T-helper 1 cell (primary cell): ENCODE measurements at places on chromosomes 4 and X.
A peak's percentile ranks its signal among the peaks of the same experiment; 100 is the strongest.

DNA sequence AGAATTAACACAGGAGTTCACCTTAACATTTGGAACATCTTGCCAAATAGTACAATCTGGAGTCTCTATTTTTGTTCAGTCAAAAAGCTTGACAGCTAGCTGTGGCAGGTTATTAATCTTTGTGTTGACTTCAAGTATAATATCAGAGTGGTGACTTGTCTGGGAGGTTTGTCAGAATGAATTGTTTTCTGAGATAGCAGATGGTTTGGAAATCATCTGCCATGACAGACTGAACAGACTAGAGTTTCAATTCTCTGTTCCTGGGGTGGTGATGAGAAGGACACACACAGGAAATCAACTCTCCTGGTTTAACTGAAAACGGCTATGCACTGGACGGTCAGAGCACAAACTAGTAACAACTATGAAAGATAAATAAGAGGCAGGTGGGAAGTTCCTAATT is 203.3 kb upstream of the EMCN start:
- no peak for DNase-seq

DNA sequence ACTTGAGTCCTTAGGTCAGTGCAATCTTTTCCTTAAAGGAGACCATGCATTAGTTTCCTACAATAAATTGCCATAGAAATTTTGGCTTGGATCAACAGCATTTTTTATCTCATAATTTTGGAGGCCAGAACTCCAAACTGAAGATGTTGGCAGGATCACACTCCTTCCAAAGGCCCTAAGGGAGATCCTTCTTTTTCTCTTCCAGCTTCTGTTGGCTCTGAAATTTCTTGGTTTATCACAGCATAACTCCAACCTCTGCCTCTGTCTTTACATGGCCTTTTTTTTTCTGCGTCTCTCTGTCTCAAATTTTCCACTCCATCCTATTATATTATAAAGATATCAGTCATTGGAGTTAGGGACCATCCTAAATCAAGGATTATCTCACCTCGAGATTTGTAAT is 282.2 kb downstream of the STIM2 start:
- no peak for DNase-seq

DNA sequence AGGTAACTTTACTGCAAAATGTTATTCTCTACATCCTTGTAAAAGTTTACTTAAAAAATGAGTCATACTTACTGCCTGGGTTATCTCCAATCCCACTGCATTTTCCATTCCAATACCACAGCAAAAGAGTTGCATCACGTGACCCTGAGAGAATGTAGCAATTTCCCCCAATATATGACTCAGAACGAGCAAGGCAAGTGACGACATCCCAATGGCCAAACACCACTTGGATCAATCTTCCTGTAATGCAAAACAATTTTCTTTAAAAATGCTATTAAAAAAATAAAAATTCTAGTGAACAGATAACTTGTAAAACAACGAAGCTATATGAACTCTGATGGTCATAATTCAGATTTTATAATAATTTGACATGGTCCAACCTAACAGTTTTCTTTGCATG is 224.3 kb downstream of the DCLK2 start:
- DNase-seq, result peak; percentile 47

DNA sequence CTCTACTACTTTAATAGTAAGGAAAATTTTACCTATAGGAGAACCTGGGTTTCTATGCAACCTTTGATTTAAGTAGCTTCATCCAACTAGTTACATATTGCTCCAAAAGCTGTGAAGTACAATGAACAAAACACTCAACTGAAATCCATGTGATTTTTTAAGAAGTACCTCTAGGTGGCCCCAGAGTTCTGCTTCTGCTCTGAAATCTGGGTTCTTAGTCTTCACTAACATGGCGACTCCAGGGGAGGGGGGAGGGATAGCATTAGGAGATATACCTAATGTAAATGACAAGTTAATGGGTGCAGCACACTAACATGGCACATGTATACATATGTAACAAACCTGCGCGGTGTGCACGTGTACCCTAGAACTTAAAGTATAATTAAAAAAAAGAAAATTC is 73.4 kb upstream of the MAGEB2 start:
- peak; percentile 11 for DNase-seq

DNA sequence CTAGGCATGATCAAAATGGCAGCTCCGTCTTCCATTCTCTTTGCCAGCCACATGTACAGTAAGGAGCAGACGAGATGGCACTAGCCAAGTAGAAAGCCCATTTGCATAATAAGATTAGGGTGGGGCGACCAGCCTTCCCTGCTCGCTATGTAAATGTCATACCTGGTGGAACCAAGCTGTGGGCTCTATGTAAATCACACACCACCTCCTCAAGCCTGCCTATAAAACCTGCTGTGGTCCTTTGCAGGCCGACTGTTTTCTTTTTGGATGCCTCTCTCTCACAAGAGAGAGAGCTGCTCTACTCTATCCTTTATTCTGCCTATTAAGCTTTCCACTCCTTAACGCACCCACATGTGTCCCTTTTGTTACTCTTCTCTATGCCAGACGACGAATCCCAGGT is 1472.7 kb downstream of the ARAP2 start:
- DNase-seq, result no peak

DNA sequence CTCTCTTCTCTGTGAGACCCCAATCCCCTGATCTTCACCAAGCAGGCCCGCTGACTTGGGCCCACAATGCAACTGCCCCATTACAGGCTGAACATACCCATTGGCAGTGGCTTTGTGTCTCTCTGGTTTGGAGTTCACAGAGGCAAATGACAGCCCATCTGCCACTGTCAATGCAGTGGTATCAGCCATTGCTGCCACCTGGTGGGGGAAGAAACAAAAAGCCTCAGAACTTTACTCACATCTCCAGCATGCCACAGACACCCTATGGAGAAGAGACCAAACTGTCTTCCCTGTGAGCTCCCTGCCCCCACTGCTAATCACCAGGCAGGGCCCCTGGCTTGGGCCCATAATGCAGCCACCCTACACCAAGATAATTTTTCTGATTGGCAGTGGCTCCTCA is 729.3 kb upstream of the ACTRT1 start:
- DNase-seq, result no peak

DNA sequence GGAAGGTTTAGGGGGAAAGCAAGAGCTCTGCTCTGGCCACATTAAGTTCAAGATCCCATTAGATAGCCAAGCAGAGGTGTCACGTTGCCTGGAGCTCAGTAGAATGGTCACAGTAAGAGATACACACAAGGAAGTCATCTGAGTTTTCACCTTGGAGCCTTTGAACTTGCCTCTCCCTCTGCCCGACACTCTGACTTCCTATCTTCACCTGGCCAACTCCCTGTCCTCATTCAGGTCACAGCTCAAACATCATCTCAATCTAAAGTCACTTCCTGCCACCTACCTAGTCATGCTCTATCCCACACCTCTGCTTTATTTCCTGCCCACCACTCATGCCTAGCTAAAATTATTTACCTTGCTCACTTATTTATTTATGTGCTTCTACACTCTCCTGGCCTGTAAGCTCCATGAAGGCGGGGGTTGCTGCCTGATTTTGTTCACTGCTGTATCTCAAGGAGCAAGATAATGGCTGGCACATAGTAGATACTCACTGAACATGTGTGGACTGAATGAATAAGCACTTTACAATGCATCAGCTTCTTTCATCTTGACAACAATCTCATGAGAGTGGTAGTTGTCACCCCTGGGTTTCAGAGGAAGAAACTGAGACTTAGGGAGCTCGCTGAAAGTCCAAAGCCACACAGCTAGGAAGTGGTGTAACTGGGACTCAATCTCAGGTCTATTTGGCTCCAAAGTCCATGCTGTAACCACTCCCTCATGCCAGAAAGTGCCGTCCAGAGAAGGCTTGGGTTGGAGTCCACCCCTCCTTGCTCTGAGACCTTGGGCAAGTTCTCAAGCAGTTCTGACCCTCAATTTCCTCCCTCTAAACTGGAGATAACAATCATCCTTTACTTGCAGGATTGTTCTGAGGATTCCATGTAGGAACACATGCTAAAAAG is 40.3 kb downstream of the EFNB1 start:
- DNase-seq, result no peak

GRCh38 chr4:188414441-188414840 is 275.2 kb downstream of the TRIML1 start:
- no peak for DNase-seq

DNA sequence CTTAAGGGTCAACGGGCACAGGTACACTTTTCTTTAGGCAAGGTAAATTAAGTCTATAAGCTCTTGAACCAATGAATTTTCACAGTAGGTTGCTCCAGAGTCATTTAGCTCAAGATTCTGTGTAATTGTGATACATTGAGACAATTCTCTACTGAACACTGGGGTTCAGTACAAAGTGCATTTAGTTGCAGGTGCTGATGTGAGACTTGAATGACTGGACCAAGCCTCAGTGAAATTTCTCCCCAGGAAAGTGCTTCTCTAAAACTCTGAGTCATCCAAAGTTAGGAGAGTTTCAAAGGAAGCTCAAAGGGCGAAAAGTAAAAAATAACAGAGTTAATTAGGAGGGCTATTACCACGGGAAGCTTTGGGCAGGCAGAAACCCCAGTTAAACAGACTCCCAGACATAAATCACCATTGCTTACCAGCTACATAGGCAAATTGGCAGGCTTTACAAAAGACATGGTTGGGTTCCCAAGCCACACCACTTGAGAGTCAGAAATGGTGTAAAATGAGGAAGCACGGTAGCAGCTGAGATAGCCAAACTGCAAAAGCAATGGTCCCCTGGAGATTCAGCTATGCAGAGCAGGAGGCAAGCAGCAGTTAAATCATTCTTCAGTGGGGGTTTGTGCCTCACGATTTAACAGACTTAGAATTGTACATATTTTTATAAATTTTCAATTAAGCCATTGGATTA is 202.6 kb downstream of the PCDH19 start:
- DNase-seq, result no peak

- DNase-seq, result no peak
These were observed 2.9 kb downstream of the TBC1D9 start for GRCh38 chr4:140753329-140753728.

DNA sequence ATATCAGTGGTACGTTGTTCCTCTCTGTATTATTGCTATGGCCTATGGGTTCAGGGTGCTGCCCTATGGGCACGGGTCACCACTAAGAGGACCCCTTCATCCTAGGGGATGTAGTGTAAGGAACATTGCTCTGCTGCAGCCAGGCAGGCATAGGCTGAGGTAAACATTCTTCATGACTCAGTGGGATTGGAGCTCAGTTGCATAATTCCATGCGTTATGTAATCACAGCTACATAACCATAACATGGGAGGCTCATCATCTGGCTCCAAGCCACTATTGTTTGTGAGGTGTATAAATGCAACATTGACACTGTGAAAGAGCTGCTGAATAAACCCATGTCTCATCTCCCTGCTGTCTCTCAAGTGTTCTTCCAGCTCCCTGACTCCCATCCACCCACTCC is 375.2 kb downstream of the MAGEE1 start:
- DNase-seq, result no peak

DNA sequence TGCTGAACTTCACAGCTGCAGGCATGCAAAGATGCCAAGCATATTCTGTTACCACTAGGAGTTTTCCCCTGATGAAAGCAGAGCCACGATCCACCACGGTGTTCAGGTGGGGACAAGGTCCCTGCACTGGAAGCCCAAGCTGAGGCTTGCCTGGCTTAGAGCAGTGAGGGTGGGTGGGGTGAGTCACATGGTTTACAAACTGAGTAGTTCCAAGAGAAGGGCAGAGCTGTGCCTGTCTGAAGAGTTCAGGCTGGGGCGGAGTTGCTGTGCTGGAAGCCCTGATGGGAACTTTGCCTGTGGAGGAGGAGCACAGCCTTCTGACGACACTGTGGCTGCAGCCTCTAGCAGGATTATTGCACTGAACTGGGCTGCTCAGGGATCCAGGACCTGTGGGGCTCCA is 45.5 kb downstream of the FAM9B start:
- no peak for DNase-seq

- no peak for DNase-seq
These were observed 15.9 kb upstream of the MAP9 start for GRCh38 chr4:155392481-155393184.

DNA sequence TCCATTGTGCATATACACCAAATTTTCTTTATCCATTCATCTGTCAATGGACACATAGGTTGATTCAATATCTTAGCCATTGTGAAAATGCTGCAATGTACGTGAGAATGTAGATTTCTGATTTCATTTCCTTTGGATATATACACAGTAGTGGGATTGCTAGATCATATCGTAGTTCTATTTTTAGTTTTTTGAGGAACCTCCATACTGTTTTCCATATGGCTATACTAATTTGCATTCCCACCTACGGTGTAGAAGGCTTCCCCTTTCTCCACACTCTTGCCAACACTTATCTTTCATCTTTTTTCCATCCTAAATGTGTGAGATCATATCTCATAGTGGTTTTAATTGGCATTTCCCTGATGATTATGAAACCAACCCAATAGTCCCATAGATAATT is 43.4 kb downstream of the ING2 start:
- no peak for DNase-seq

DNA sequence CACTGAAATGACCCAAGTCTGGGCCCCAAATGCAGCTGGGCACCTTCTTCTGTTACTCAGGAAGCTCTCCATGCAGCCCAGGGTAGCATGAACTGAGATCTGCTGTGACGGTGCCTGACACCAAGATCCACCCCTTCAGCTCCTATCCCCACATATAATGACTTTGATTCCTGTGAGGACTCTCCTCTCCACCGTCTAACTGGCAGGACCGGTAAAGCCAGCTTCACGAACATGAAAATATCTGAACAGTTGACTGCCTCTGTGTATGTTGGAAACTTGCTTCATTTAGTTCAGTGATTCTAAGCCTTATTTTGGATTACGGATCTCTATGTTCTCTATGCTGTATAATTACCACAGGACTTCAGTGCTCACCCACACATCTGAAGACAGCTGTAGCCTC is 115.5 kb upstream of the TMEM150C start:
- DNase-seq, result no peak

DNA sequence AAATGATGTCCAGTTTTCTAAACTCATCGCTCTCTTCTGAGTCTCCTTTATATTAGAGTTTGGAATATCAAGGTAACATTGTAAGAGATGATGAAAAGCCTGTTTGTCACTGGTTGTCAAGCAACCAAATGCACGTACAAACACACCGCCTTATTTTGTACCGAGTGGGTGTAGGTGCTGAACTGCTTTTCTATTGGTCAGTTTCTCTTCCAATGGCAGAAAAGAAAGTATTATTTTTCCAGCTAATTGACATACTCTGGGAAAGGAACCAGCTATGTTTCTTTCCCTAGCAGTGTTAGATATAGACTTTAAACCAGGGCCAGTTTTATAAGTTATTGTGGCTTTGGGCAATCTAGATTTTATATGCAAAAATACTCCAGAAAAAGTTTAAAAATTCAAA is 6.6 kb upstream of the PPM1K start:
- DNase-seq, result no peak

- DNase-seq, result no peak
These were observed 27.8 kb downstream of the VSIG4 start for GRCh38 chrX:66012094-66012534.

DNA sequence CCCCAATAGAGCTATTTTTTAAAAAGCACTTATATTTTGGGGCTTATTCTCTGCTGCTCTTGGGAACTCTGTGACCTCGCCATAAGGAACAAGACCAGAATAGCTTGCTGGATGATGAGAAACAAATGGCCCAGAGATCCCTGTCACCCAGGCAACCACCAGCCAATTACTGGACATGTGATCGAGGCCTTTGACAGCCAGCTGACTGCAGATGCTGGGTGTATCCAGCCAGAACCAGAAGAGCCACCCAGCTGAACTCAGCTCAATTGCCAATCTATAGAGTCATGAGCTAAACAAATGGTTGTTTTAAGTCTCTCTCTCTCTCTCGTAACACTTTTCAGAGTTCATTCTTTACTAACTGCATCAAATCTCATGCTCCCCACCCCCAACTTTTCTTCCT is 24.4 kb upstream of the CITED1 start:
- DNase-seq, result no peak
